ENCODE measurements at places on chromosomes 12 and 14. TPM values are rescaled to one million over a fixed set of nuclear protein-coding genes. Genes with fewer than 3 reads are reported as not detected.

CLEC1B gene
- not detected for total RNA-seq

ACOT6 gene
- not detected for total RNA-seq

IFT81 gene
- 0.66 TPM for total RNA-seq

LHX5 gene
- not detected for total RNA-seq

PSMB11 gene
- total RNA-seq, result 0.64 TPM

ATXN7L3B gene
- 49.8 TPM for total RNA-seq

Data from naive thymus-derived CD4-positive, alpha-beta T cell (primary cell).